ENCODE measurements at places on chromosomes 6 and 20. TPM values are rescaled to one million over a fixed set of nuclear protein-coding genes. Genes with fewer than 3 reads are reported as not detected.

DNA sequence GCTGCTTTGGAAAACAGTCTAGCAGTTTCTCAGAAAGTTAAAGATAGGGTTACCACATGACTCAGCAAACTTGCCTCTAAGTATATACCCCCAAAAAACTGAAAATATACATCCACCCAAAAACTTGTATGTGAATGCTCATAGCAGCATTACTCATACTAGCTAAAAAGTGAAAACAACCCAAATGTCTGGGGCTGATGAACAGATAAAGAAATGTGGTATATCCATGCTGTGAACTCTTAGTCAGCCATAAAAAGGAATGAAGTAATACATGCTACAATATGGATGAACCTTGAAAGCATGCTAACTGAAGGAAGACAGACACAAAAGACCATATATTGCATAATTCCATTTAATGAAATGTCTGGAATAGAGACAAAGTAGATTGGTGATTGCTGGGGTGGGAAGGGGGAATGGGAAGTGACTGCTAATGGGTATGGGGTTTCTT lies 79.9 kb upstream of the GLP1R start:
- DNase-seq: no peak

DNA sequence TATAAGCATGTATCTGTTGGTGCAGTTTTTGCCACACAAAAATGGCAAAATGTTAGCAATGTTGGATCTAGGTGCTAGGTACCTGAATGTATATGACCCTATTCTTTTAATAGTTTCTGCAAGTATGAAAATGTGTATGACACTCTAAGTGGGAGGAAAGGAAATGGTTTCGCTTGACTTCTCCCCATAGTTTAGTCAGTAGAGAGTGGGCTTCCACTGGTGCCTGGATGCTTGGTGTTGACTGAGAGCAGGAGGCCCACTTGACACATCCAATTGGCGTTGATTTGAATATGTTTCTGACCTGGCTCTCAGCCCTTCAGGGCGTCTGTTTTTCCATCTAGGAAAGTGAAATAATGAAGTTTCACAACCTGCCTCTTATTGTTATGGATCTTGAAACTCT lies 41.8 kb upstream of the GABRR1 start:
- DNase-seq: no peak

GRCh38 chr20:63978319-63979228 lies 868 bp downstream of the SAMD10 start:
- DNase-seq: no peak

DNA sequence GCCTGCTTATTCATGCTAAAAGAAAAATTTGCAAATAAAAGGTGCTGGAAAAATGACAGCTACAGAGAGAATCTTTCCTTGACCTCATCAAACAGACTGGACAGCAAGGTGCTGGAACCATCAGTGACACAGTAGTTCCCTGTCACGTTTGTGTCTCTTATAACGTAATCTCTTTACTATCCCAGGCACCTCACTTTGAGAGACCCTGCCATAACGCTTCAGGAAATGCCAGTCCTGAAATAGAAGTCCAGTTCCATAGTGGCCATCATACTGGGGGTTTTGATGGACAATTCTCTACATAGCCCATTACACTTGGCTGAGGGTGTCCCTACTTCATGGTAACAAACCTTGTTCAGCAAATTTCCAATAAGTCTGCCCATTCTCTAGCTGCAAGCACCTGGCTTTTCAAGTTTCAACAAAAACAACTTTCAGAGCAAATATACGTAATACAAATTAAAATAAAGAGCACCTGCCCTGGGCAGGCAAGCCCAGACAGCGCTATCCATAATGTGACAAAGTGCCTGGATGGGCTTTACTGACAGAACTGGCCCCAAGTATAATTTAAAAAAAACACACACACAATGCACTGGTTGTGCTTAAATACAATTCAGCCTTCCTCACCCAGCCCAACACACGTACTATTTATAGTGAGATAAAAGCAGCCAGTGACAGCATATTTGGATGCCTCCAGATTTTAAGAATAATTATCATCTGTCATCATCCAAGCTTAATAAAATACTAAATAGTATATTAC lies 38.7 kb downstream of the CNKSR3 start:
- DNase-seq: no peak

- no peak for DNase-seq
Observed at GRCh38 chr20:1442304-1442703, 24.3 kb downstream of the NSFL1C start.

- DNase-seq: no peak
Observed at GRCh38 chr6:77707603-77708002, 54.8 kb downstream of the MEI4 start.

GRCh38 chr6:106927531-106928398 lies 46.8 kb downstream of the CD24 start:
- no peak for DNase-seq

GRCh38 chr6:117955684-117956256 lies 48.7 kb downstream of the SLC35F1 start:
- no peak for DNase-seq

- DNase-seq: no peak
Observed at GRCh38 chr20:24321973-24322372, 147.5 kb upstream of the SYNDIG1 start.

- DNase-seq: no peak
Observed at GRCh38 chr6:73282871-73283270, 19.9 kb upstream of the KHDC1 start.

The LY6G5C gene
- polyA plus RNA-seq: 2.4 TPM

The RNF39 gene
- polyA plus RNA-seq: 1.4 TPM
